Right kidney (tissue), 9 donors: ENCODE measurements at places on chromosomes 7 and 10.

GRCh38 chr10:88138319-88138848 is 275.0 kb downstream of the PTEN start:
- no peak for DNase-seq

- no peak for DNase-seq
These were observed 42.7 kb downstream of the SPDYE5 start for GRCh38 chr7:75534727-75535307.

- no peak for DNase-seq
These were observed 116.7 kb downstream of the REEP3 start for GRCh38 chr10:63637901-63638327.

DNA sequence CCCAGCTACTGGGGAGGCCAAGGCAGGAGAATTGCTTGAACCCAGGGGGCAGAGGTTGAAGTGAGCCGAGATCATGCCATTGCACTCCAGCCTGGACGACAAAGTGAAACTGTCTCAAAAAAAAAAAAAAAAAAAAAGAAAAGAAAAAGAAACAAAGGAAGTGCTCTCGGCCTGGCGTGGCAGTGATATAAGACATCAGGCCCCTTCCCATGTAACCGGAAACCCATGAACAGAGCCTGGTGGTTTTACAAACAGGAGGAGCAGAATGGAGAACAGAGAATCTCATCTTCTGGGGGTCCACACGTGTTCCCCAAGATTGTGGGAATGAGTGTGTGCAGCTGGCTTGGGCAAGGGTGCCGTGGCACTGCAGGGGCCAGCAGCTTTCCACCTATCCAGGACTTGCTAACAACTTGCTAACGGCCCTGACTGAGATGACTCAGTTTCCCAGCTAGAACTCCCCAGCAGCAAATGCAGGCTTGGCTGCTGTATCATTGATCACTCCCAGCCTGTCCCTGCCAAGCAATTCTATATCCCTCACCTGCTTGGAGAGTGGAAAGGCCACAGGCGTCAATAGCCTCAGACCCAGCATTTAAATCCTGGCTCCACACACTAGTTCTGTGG is 103.0 kb downstream of the COL26A1 start:
- DNase-seq = no peak

DNA sequence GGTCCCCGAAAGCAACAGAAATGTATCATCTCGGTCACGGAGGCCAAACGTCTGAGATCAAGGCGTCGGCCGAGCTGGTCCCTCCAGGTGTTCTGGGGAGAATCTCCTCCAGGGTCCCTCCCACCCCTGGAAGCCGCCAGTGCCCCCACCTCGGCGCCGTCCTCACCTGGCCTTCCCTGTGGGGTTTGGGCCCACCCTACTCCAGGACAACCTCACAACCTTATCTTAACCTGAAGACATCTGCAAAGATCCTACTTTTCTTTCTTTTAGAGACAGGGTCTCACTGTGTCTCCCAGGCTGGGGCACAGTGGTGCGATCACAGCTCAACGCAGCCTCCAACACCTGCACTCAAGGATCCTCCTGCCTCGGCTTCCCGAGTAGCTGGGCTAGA is 33.4 kb downstream of the ADAP1 start:
- DNase-seq = no peak

DNA sequence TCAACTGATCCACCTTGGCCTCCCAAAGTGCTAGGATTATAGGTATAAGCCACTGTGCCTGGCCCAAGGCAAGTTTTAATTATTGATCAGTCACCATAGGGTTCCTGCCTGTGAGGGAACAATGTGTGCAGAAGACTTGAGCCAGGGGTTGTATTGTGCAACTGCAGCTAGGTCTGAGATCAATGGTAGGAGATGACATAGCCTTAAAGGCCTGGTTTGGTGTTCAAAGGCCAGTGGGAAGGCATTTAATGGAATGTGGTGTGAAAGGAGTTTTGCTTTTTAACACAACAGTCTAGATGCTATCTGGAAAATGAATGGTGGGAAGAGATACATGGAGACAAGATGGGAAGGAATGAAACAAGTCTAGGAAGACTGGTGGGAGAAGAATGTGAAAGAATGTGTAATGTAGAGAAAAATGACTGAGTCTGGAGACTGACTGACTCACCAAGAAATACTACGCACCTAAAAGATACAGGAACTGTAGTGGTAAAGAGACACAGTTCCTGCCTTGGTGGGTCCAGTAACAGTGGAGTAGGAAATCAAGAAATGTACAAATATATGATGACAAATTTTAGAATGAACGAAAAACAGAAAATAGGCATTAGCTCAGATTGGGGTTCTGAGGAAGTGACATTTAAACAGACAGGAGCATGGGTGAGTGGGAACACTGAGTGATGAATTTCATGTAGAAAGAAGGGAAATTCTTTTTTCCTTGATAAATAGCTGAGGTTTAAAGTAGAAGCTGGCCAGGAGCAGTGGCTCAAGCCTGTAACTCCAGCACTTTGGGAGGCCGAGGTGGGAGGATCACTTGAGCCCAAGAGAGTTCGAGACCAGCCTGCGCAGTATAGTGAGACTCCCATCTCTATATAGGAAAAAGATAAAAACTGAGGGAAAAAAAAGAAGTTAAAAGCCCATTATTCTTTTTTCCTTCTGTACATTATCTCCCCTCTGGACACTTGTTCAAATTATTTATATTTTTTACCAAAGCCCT is 9.4 kb downstream of the HNRNPF start:
- no peak for DNase-seq

GRCh38 chr7:150481186-150481920 is 30.9 kb downstream of the GIMAP8 start:
- DNase-seq = no peak

DNA sequence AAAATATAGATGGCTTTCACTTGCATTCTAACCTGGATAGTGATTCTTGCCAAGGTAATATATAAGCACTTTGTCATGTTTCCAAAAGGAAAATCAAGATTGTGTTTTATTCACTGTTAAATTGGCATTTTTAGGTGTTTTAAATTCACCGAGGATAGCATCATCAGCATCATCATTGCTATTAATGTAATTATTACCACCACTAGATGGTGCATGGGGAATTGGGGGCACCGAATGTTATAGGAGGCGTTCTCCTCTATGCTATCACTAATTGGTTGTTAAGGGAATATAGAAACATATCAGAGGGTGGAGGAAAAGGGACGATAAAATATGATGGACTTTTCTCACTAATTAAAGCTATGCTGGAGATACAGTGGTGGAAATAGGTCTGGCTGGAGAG is 95.5 kb downstream of the CELF2 start:
- DNase-seq = no peak

- no peak for DNase-seq
These were observed 224.6 kb downstream of the RELN start for GRCh38 chr7:103764901-103765300.

DNA sequence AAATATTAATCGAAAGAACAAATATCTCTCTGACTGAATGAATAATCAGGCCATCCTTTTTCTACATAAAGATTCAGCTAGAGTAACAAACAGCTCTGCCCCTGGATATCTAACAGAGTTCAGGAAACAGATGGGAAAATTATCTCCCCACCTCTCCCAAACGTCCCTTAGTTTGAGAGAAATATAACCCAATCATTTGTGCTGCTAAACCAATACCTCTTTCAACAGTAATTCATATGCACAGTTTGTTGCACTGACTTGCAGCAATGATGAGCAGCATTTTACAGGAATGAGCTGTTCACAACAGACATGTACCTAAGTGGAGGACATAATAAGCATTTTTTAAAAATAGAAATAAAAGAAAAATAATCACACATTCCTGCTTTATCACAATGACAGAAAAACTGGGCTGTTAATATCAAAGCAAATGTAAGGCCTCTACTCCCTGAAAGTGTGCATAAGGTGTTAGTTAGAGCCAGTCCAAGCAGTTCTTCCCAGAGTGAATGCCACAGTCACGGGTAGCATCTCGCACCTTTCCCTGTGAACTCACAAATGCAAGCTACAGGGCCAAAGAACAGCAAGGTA is 2.3 kb downstream of the CREB3L2 start:
- no peak for DNase-seq

DNA sequence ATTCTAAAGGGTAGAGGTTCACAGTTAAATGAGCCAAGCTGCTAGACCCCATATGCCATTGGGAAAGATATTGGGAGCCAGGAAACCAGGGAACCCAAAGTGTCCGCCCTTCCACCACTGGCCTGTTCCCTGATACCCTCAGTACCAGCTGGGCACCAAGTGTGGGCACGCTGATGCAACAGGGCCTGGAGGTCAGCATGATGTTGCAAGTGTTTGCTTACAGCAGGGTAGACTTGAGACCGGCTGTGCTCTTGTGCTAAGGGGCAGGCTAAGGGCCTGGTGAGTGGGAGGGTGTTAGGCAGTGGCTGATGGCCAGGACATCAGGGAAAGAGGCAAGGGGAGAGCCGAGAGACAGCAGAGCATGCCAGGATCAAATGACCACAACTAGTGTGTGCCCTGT is 21.0 kb upstream of the MYL7 start:
- DNase-seq = no peak

GRCh38 chr7:1717095-1717483 is 47.0 kb downstream of the ELFN1 start:
- no peak for DNase-seq

DNA sequence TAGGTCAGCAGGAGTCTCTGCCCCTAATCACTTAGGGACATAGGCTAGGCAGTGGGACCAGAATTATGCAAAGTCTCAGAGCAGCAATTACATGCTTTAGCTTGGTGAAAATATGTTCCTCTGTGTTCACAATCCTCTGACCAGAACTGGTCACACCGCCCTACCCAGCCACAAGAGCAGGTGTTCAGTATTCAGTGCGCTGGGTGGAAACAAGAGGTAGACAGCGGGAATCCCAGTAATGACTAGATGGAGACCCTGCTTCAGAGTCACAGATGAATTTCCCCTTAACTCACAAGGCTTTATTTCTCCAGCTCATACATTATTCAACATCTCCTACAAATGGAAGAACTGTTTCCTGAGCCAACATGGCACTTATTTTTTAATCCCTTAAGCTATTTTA is 763.7 kb upstream of the POM121L12 start:
- no peak for DNase-seq

DNA sequence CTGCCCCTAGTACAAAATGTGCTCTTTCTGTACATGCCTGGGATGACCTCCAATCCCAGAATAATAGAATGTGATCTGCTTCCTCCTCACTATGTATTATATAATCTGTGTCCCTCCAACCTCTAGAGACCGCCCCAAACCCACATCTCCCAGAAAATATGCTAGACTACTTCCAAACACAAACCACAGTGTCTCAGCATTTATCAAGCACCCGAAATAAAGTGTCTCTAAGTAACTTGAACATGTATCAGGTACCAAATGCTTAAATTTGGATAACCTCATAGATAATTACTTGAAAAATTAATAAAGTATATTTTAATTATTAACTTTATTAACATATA is 16.1 kb downstream of the LYZL1 start:
- no peak for DNase-seq

DNA sequence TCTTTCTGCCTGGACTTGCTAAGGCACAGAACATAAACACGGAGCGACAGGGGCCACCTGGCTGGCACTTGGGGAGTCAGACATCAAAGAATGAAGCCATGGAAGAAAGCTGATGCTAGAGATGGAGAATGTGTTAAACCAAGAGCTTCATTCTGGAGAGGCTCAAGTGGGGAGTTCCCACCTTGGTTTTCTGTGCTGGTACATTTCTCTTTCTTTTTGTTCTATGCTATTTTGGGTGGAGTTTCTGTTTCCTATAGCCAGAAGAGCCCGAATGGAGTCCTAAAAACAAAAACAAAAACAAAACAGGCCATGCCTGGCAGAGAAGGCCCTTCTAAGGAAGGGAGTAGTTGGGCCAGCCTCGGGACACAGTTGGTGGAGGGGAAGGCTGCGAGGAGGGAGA is 148.4 kb upstream of the PRR15 start:
- DNase-seq = no peak

GRCh38 chr10:117134056-117134305 is 4.1 kb downstream of the VAX1 start:
- no peak for DNase-seq

DNA sequence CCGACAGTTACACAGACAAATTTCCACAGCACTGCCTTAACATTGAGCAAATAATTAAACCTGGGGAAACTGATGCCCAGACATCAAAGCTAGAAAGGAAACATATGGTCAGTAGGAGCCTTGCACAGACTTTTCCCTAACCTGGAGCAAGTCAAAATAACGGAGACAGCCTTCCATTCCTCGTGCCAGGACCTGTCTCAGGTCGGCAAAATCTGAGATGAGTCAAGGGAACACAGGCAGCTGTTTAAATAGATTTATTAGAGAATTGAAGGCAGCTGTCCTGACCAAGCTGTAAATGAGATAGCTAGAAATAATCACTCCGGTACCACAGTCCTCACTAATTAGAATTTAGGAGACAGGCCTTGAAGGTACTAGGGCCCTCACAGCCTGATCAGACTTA is 81.2 kb downstream of the RAMP3 start:
- no peak for DNase-seq

DNA sequence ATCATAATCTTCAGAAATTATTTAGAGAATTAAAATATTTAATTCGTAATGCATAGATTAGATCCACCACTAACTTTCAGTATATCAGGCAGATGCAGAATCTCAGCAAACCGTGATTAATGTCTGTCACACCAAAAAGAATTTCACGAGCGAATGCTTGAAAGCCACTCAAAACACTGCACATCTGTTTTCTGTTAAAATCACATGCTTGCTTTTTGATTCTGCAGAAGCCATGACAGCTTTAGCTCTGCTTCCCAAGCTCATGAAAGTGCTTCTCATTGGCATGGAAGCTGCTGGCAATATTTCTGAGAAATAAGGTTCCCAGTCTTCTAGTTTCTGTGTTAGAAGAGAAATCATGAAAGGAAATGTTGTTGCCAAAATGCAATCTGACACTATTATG is 837.8 kb upstream of the LRRN3 start:
- no peak for DNase-seq

GRCh38 chr7:98785929-98786571 is 83.8 kb downstream of the TMEM130 start:
- DNase-seq = no peak

DNA sequence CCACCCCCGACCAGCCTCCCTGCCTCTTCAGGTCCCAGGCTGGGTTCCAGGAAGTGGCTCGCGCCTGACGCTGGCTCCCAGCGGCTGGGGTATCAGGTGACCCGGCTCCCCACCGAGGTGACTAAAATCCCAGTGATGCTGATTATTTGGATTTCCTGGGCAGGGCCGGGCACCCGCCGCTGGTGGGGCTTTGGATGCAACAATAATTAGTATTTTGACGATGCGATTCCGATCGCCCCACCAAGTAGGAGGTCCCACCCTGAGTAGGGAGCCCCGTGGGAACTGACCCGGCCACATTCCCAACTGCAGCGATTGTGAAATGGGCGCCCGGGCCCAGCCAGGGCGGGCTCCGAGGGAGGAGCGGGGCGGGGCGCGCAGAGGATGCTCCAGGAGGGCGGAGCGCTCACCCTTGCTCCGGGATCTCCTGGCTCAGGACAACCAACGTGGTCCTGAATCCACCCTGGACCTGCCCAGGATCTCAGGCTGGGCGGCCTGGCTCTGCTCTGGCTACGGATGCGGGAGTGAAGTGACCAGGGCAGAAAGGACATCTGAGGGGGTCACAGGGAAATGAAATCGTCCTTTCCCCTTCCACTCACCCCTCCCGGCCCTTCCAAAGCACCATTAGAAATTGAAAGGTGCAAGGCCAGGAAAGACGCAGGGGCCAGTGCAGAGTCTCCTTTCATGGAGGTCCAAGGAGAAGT is 32.6 kb downstream of the DUSP5 start:
- DNase-seq = peak; percentile 47

GRCh38 chr10:75932921-75933320 is 501.5 kb downstream of the LRMDA start:
- DNase-seq = no peak
